ENCODE measurements at places on chromosomes 6 and 20.
A peak's percentile ranks its signal among the peaks of the same experiment; 100 is the strongest.

GRCh38 chr6:160221423-160221822, 37.2 kb downstream of the SLC22A2 start:
- no peak for DNase-seq

DNA sequence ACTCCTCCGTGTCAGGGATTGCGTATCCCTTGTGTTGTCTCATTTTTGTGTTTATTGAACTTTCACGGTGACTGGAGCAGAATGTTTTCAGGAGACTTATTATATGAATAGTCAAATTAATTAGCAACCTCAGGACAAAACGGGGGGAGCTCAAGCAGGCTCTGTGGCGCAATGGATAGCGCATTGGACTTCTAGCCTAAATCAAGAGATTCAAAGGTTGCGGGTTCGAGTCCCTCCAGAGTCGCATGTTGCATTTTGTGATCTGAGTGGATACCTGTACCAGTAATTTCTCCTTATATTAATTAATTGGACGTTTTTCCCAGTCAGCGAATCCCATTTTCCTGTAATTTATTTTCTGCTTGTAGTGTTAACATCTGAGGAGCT, 89.1 kb upstream of the ZNF184 start:
- no peak for DNase-seq

DNA sequence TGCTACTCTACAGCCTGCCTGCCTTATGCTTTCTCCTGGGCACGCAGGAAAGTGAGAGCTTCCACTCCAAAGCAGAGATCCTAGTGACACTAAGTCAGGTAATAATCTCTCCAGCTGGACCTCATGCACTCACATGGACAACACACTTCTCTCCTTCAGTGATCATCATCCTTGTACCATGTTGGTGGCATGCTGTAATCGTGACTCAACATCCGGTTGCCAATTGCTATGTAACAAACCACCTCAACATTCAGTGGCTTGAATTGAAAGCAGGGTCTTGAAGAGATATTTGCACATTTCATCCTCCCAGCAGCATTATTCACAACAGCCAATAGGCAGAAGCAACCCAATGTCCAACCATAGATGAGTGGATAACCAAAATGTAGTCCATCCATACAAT, 40.3 kb upstream of the PPP1R3G start:
- no peak for DNase-seq

- no peak for DNase-seq
Observed at GRCh38 chr6:28947831-28948270, 24.1 kb upstream of the TRIM27 start.

GRCh38 chr6:56699066-56699654, 56.5 kb upstream of the DST start:
- peak; percentile 7 for DNase-seq

GRCh38 chr20:61657721-61658377, 405.8 kb downstream of the CDH4 start:
- DNase-seq: no peak

GRCh38 chr20:19823971-19824370, 65.9 kb downstream of the RIN2 start:
- DNase-seq: no peak

- DNase-seq: no peak
Observed at GRCh38 chr6:155404937-155405336, 50.7 kb downstream of the NOX3 start.

- no peak for DNase-seq
Observed at GRCh38 chr20:14307956-14308355, 29.5 kb downstream of the FLRT3 start.

GRCh38 chr6:27630727-27631608, 158.1 kb upstream of the ZNF184 start:
- peak; percentile 81 for DNase-seq

- DNase-seq: no peak
Observed at GRCh38 chr6:6741264-6741663, 152.7 kb downstream of the LY86 start.

GRCh38 chr6:49257549-49257948, 205.5 kb downstream of the MMUT start:
- no peak for DNase-seq

GRCh38 chr20:48535556-48535955, 292.2 kb downstream of the PREX1 start:
- no peak for DNase-seq

GRCh38 chr20:21968486-21968885, 263.0 kb downstream of the PAX1 start:
- DNase-seq: no peak

DNA sequence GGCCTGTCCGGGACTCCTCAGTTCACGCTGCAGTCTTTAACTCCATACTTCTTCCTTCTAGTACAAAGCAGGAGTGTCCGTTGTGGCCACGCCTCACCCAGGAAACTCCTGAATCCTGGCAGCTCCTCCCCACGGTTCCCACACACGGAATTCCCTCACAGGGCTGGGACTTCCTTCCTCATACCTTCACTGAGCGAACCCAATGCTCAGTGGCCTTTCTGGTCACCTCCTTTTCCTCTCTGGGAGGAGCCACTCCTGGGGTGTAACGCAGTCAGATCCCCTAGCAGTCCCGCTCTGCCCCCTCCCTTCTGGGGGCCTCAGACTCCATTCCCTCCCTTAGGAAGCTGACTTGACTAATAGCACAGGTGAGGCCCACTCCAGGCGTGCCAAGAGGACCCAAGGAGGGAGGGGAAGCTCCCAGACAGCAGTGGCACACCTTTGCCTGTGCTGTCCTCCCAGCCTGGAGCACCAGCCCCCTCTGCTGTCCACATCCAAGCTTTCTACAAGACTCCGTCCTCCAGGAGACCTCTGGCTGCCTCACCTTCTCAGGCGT, at the start of gene SLC52A3:
SLC52A3 (minus strand) TSS at position 75 of the 553 bp plus-strand sequence. CDS start 2,726 bp downstream, outside the sequence.
- DNase-seq: no peak

- DNase-seq: peak; percentile 49
Observed at GRCh38 chr6:31737991-31738979, 1.5 kb upstream of the MSH5 start.

GRCh38 chr6:8325743-8326142, 109.6 kb downstream of the SLC35B3 start:
- DNase-seq: no peak

- DNase-seq: no peak
Observed at GRCh38 chr6:113344969-113345368, 512.2 kb upstream of the MARCKS start.

DNA sequence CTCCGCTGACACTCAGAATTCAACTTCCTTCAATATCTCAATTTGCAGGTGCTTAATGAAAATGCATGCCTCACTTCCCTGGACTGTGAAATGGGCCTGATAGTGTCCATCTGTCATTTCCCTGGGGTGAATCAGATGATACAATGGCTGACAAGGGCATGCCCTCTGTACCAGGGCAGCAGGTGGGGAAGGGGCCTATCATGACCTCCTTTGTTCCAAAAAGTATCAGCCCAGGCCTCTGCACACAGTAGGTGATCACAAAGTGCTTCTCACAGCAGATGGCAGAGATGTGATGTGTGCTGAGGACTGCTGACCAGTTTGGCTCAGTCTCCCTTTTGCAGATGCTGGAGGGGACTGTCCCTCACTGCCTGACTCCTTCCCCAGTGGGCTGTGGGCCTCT, 44.3 kb downstream of the DLGAP4 start:
- DNase-seq: no peak

DNA sequence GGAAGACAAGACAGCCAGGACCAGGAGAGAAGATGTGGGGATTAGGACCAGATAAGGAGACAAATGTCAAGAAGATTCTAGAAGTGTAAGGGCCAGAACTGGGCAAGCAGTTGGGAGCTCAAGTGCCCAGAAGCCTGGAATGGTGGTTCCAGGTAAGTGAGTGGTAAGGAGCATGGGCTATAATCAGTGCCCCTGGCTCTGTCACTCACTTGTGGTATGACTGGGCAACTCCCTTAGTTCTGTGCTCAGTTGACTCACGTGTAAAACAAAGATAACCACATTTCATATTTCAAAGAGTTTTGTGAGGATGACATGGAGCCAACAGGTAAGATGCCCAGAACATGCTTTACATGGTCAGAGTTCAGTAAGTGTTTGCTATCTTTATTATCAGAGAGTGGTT, 11.2 kb downstream of the CCDC167 start:
- DNase-seq: no peak

DNA sequence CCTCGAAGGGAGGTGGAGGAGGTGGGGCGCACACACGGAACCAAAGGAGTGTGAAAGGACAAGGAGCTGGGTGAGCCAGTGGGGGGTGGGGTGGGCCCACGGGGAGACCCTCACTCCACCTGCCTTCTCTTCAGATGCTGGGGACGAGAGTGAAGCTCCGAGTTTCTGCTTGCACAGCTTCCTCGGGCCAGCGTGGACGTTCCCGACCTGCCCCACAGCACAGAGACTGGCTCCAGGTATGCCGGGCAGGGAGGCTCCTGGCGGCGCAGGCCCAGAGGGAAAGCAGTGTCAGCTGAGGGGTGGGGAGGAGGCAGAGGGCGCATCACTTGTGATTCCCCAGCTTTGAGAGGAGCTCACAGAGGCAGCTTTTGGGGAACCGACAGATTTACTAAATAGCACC, 98.5 kb upstream of the RPS6KA2 start:
- no peak for DNase-seq

DNA sequence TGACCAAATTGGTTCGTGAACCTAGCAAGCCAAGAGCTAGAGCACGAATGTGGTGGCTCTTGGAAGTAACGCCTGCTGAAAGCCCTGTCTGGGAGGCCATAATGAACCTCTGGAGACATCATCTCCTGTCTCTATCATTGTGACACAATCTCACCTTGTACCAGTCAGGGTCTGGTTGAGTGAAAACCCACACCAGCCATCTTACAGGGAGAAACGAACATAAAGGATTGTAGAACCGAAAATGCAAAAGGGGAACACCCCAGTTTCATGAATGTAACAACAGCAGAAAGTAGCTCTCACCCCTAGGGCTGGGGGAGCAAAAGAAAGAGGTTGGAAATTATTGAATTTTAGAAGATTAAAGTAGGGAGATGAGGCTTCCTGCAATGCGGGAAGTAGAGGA, 50.9 kb upstream of the TAB2 start:
- no peak for DNase-seq

- no peak for DNase-seq
Observed at GRCh38 chr6:76742919-76743318, 670.5 kb upstream of the IMPG1 start.

DNA sequence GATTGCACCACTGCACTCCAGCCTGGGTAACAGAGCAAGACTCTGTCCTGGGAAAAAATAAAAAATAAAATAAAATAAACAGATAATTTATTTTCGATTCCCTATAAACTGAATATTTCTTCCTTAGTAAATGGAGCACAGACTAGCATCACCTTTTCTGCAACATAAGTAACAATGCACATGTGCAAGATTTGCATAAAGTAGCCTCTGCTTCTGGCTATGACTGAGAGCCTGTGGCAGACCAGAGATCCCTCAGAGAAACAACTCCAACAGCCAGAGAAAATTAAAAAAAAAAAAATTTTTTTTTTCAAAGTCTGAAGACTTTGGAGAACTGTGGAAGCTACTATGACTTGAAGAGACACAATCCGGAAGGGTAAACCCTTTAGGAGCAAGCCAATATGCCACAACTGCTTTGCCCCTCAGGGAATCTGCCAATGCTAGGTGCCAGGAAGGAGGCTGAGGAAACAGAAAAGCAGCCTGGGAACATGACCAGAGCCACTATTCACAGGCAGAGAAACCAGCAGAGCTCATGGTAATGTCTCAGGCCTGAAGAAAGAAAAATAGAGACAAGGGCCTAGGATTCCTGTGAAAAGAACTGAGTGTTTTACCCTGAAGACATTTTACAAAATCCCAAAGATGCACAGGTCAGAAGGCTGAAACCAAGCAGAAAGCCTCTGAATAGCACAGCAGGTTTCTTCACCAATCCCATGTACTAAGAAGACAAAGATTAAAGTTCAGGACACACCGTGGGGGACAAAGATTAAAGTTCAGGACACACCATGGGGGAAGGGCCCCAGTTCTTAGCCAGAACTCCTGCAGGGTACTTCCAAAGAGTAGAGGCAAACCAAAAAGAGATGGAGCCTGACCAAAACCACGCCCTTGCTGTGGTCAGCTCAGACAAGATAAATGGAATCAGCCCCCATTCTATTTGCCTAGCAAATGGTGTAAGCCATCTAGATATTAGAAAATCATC, 25.8 kb downstream of the B4GALT5 start:
- DNase-seq: no peak

GRCh38 chr20:32539817-32540675, 45.1 kb downstream of the NOL4L start:
- DNase-seq: no peak

- no peak for DNase-seq
Observed at GRCh38 chr6:141406761-141407160, 726.0 kb upstream of the GJE1 start.

GRCh38 chr6:13267142-13267651, 61.1 kb downstream of the TBC1D7 start:
- DNase-seq: no peak

DNA sequence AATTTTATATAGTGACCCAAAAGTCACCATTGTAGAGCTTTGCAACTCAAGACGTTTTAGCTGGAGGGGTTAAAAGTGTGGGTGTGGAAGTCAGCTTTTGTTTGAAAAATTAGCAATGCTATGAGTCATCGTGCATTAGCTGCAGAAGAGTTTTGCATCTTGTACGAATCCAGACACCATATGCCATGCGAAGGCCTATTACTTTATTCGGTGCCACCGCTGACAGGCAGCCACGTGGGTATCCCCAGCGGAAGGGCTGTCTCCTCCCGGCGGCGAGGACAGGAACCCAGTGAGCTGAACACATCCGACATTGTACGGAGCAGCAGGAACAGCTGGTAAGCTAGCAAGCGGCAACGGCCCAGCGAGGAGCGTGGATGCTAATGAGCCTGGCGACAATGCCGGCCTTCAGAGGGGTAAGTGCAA, 84.4 kb downstream of the INSM1 start:
- DNase-seq: peak; percentile 77

- DNase-seq: no peak
Observed at GRCh38 chr6:132458887-132459604, 53.9 kb downstream of the STX7 start.

- DNase-seq: no peak
Observed at GRCh38 chr6:155234167-155234566, 29.6 kb upstream of the CLDN20 start.

GRCh38 chr6:25062070-25062811, 126.5 kb upstream of the RIPOR2 start:
- no peak for DNase-seq

GRCh38 chr6:3738381-3739131, 13.0 kb downstream of the PXDC1 start:
- DNase-seq: no peak

GRCh38 chr6:17790489-17790888, 83.8 kb upstream of the NUP153 start:
- DNase-seq: no peak

DNA sequence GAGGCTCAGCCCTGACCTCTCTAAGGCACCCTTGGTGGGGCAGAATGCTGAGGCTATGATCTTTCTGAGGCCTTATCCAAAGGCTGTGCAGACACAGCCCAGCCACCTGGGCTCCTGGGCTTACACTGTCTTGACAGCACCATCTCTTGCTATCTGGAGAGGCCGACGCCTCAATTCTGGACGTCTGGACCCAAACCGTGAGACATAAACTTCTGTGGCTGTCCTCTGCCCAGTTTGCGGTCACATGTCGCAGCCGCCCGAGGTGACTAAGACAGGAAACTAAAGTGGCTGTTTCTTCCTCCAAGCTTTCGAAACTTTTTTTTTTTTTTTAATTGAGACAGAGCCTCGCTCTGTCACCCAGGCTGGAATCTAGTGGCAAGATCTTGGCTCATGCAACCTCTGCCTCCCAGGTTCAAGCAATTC, 49.3 kb downstream of the PRR18 start:
- DNase-seq: no peak

- DNase-seq: no peak
Observed at GRCh38 chr6:36727505-36728021, 29.9 kb downstream of the RAB44 start.

- DNase-seq: no peak
Observed at GRCh38 chr6:34205466-34205865, 31.2 kb upstream of the HMGA1 start.

- DNase-seq: no peak
Observed at GRCh38 chr6:42021847-42022754, 28.2 kb upstream of the TAF8 start.
